Skin of body (tissue), 3 donors: ENCODE measurements at places on chromosomes 6 and 20. TPM values are rescaled to one million over a fixed set of nuclear protein-coding genes. Genes with fewer than 3 reads are reported as not detected.

Gene KIAA1755
- total RNA-seq, result 1.3 TPM

Gene PRL
- 0.39 TPM for total RNA-seq

Gene IL17F
- total RNA-seq, result not detected

Gene PLEKHG1
- total RNA-seq, result 49.8 TPM

Gene GPLD1
- 10.2 TPM for total RNA-seq

Gene POU5F1
- 0.69 TPM for total RNA-seq

Gene NOTCH4
- total RNA-seq, result 8.1 TPM

Gene FAM83C
- total RNA-seq, result 7.7 TPM

Gene TBP
- total RNA-seq, result 10.2 TPM

Gene HLA-DOB
- 0.69 TPM for total RNA-seq

Gene KLC4
- total RNA-seq, result 15.6 TPM

Gene ECT2L
- 0.10 TPM for total RNA-seq

Gene MOG
- total RNA-seq, result not detected

Gene RNF39
- total RNA-seq, result 4.0 TPM

Gene COL9A1
- total RNA-seq, result 1.8 TPM

Gene CDH26
- total RNA-seq, result 6.5 TPM

Gene JPH2
- total RNA-seq, result 11.3 TPM

Gene NKAPL
- total RNA-seq, result 0.79 TPM

Gene PROKR2
- not detected for total RNA-seq

Gene STMND1
- not detected for total RNA-seq

Gene ESF1
- 17.9 TPM for total RNA-seq

Gene DSP
- 467 TPM for total RNA-seq

Gene LCA5
- 10.1 TPM for total RNA-seq

Gene FLOT1
- total RNA-seq, result 32.6 TPM

Gene OR2H2
- total RNA-seq, result not detected

Gene PNPLA1
- 4.2 TPM for total RNA-seq

Gene CAGE1
- total RNA-seq, result not detected

Gene NTSR1
- total RNA-seq, result 0.10 TPM

Gene SPATS1
- total RNA-seq, result not detected

Gene HS3ST5
- 0.30 TPM for total RNA-seq

Gene QRSL1
- total RNA-seq, result 11.0 TPM

Gene PRSS35
- 4.4 TPM for total RNA-seq

Gene BPIFB2
- not detected for total RNA-seq

Gene RAD21L1
- not detected for total RNA-seq
